ENCODE measurements at places on chromosomes 3 and 15.

DNA sequence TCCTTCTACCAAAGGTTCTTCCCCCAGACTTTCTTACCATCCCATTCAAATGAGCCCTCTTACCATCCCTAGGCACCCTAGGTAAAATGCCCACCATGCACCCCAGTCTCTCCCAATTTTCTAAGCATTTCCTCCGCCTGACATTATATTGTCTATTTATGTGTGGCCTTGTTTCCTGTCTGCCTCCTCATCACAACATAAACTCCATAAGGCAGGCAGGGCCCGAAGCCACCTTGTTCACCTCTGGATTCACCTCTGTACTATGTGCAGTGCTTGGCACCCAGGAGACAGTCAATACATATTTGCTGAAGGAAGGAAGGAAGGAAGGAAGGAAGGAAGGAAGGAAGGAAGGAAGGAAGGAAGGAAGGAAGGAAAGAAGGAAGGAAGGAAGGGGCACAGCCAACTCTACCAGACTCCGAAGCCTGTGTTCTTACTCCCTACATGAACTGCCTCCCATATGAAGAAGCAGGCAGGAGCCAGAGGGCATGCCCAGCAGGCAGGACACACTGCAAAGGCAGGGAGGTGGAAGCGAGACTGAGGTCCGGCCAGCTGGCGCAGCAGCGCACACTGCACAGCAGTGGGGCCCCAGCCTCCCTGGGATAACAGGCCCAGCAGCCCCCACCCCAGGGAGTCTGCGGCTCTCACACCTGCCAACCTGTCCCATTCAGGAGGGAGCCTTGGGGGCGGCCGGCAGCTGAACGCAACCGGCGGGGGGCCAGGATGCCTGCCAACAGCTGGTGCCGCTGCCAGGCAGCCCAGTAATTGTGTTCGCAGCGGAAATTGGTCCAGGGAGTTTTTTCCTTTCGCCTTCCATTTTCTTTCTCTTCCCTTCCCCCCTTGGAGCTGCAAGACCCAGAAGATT is 106.0 kb upstream of the LINGO1 start:
- DNase-seq = no peak

DNA sequence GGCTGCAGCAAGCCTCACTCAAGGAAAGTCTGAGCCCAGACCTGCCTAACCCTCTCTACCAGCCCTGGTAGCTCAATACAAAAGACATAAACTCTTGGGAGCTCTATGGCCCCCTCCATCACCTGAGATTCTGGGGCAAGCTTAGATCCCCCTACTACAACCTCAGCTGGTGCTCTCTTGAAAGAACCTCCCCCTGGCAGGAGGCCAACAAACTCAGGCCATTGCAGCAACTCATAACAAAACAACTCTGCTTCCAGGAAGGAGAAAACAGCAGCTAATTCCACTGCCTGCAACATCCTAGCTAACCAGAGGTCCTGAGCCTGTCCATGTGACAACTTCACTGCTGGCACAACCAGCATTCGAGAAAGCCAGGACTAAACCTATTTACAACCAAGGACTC is 169.2 kb downstream of the ROBO1 start:
- no peak for DNase-seq

DNA sequence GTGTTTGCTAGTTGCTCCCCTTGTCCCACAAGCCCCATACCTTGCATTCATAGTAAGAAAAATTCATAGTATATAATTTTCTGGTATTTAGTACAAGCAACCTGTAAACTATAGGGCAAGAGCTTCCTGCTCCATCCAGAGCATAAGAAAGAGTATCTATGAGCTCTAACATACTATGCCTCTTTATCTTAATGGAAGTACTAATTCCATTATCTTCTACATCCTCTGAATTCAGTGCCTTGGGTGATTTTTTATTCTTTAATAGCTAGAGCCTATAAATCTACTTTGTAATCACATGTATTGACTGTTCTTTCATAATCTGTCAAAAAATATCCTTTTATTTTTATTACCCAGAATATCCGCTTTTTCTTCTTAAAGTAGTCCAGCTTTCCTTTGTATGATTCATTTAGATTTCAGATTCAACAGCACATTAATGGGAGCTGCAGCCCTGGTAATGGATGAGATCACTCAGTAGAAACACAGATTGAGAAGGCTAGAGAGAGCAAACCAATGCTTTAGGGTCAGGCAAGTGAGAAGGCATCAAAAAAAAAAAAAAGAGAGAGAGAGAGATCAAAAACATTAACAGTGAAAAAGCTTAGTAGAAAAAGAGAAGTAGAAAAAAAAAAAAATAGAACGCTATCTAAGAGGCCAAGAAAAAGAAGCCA is 511.5 kb upstream of the NAALADL2 start:
- no peak for DNase-seq

DNA sequence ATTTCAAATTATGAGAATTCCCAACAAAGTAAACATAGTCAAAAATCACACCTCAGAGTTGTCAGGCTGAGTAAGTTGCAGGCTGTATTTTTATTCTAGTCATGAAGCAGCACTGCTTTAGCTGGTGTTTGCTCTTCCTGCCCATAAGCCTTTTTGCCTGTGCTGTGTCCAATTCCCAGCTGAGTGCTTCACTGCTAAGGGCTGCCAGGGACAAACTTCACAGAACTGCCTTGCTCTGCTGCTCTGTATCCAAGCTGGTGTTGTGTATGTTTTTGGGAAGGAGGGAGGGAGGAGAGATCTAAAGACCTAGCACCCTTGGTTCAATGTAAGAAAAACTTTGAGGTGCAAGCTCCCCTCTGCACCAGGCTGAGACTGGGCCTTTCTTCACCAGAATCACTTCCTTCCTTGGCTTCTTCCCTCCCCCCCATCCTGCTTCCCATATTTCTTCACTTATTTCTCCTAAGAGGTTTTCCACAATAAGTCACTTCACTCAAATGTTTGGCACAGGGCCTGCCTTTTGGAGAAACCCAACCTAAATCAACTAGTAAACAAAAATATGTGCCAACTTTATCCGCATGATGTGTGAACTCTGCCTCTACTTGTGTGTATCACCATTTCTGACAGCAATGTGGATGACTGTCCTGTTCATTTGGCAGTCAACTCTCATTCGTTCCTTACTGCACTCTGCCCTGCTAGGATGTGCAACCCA is 156.1 kb downstream of the TBL1XR1 start:
- DNase-seq = no peak

GRCh38 chr3:24264748-24265158 is 229.9 kb downstream of the THRB start:
- DNase-seq = no peak

- no peak for DNase-seq
Observed at GRCh38 chr3:124510290-124510689, 220.0 kb upstream of the UMPS start.

GRCh38 chr15:46646490-46646889 is 1011.7 kb downstream of the SQOR start:
- DNase-seq = no peak

GRCh38 chr3:198030726-198031125 is 70.7 kb downstream of the LMLN start:
- no peak for DNase-seq

DNA sequence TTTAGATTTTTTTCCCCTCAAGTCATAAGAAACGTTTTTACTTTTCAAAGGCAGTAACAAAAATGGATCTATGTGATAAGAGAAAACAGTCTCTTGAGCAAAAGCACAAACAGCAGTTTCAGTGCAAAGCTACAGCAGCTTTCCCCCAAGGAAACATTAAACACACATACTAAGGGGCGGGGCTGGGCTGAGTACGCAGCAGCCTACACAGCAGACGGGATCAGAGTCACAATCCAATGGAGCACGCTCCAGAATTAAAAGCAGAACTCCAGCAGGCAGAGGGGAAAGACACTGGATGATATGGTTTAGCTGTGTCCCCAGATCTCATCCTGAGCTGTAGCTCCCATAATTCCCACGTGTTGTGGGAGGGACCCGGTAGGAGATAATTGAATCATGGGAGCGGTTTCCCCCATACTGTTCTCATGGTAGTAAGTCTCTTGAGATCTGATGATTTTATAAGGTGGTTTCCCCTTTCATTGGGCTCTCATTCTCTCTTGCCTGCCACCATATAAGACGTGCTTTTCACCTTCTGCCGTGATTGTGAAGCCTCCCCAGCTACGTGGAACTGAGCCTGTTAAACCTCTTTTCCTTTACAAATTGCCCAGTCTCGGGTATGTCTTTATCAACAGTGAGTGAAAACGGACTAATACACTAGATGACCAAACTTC is 116.2 kb upstream of the SLCO3A1 start:
- DNase-seq = no peak

DNA sequence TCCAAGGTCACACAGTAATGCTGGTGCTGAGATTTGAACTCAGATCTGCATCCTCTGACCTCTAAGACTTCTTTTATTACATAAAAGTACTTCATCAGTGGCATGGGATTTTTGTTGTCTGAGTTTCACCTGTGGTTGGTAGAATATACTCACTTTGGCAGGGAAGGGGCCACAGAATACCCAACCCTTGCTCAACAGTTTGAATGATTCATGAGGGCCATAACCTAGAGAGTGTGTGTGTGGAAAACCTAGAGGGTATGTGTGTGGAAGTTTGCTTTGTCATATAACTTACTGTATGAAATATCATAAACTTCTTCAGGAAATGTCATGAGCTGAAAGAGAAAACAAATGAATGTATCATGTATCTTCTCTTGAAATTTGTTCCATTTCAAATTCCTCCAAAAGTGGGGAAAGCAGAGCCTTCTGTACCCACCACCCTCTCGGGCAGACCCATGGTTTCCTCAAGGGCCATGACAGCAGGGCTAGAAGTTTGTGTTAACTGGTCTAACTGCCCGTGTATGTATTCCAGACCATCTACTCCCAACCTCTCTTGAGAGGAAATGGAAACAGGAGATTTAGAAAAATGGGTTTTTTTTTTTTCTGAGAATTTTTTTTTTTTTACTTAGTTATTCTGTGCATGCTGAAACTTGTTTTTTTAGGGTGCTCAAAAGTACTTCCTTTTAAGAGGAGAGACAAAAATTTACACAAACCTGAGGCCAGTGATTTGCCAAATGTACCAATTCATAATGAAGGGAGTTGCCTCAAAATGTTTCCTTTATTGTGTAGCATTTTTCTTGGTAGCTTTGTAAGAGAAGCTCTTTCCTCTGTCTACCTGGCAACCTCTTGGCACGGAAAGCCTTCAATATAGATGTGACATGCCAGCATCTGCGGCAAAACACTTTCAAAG is 127.0 kb downstream of the TPRG1 start:
- DNase-seq = no peak

DNA sequence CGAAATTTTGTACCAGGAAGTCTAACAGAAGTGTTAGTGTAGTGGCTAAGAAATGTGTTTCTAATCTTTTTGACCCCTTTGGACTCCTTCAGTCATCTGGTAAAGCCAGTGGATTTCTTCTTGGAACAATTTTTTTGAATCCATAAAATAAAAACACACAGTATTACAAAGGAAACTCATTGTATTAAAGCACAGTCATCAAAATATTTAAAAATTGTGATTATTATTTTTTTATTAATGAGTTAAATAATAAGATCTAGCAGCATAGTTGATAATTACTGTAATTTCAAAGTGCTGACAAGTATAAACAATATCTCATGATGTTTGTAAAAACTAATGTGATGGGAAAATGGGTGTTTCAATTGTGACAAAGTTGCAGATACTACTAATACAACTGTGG is 72.2 kb upstream of the LRRC3B start:
- DNase-seq = no peak

DNA sequence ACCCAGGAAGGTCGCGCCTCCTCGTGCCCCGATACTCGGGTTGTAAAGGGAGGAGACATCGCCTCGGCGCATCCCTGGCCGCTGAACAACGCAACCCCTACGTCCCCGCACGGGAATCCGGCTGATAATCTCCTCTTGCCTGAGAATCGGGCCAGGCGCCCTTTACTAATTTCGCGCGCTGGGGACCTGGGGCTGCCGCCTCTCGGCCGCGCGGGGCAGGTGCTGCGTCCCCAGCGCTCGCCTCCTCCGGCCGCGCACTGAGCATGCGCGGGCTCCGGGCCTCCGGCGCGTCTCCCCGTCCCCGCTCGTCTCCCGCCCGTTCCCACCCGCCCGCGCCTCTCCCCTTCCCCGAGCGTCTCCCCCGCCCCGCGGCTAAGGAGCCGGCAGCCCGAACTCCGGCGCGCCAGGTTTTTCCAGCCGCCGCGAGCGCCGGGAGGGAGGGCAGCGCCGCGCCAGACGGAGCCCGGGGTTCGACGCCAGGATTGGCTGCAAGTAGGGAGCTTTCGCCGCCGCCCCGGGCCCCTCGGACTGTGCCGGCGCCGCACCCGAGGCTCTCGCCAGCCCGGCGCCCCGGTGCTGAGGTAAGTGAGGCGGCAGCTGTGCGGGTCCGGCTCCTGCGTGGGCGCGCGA is at the start of gene CNTN4:
TSS of gene CNTN4 (plus strand) at position 469 of the 630 bp plus-strand sequence.
- no peak for DNase-seq

DNA sequence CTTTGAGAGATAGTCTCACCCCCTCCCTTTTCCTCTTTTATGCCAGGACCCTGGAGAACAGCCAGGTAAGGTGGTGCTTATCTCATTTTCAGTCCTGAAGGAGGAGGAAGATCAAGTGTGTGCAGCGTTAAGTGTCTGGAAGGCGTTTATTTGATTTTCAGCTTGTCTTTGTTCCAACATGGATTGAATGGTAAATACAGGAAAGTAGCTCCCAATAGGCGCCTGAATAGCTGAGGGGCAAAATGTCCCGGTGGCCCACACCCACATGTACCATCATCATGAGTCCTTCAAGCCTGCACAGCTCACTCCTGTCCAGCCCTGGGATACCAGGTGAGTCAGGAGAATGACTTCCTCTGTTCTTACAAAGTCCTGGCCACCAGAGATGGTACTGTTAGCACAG is 73.5 kb downstream of the CEMIP start:
- no peak for DNase-seq

DNA sequence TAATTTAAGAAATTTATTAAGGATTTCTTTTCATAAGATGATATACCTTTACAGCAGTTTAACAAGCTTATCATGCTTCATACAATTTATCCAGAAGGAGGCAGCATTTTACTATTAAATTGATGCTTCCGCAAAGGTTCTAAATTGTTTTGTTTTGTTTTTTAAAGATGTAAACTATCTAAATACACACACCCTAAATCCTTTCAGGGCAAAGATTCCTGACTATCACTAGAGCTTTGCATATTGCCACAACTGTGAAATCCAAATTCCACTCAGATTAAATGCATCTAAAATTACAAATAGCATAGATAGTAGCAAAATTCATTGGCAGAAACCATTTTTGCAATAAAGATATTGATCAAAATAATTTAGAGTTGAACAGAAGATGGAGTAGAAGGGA is 44.5 kb upstream of the CCNL1 start:
- DNase-seq = no peak

GRCh38 chr3:100010087-100010417 is 104.2 kb downstream of the FILIP1L start:
- no peak for DNase-seq

GRCh38 chr3:72820415-72820814 is 27.8 kb downstream of the SHQ1 start:
- DNase-seq = no peak

GRCh38 chr3:192130534-192131132 is 596.7 kb downstream of the FGF12 start:
- DNase-seq = no peak

- DNase-seq = no peak
Observed at GRCh38 chr3:99439892-99440291, 198.5 kb upstream of the COL8A1 start.

GRCh38 chr3:42157540-42158538 is 66.7 kb downstream of the TRAK1 start:
- DNase-seq = no peak

Data from T-cell (primary cell).